ENCODE measurements at places on chromosomes 3 and 15. TPM values are rescaled to one million over a fixed set of nuclear protein-coding genes. Genes with fewer than 3 reads are reported as not detected.

- no peak for DNase-seq
Measured at GRCh38 chr3:148903022-148903442, 37.9 kb downstream of the CPA3 start.

DNA sequence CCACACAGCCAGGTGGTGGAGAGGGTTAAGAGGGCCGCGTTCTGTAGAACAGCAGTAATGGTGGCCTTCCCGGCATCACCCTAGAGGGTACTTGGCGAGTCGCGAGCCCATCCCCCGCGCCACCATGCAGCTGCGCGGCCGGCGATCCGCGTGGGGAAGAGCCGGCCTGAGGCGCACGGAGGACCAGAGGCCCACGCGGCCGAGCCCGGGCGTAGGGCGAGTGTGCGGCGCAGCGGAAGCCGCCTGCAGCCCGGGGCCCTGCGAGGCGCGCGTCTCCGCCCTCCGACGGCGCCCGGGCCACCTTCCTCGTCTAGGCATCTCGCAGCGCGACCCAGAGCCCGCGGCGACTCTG lies 423 bp downstream of the TKT start:
- peak; percentile 75 for DNase-seq

The MAP3K13 gene
- total RNA-seq = 11.4 TPM

GRCh38 chr3:135513106-135514059 lies 452.1 kb upstream of the PPP2R3A start:
- DNase-seq = no peak

The CACNA2D2 gene
- total RNA-seq = 2.5 TPM

DNA sequence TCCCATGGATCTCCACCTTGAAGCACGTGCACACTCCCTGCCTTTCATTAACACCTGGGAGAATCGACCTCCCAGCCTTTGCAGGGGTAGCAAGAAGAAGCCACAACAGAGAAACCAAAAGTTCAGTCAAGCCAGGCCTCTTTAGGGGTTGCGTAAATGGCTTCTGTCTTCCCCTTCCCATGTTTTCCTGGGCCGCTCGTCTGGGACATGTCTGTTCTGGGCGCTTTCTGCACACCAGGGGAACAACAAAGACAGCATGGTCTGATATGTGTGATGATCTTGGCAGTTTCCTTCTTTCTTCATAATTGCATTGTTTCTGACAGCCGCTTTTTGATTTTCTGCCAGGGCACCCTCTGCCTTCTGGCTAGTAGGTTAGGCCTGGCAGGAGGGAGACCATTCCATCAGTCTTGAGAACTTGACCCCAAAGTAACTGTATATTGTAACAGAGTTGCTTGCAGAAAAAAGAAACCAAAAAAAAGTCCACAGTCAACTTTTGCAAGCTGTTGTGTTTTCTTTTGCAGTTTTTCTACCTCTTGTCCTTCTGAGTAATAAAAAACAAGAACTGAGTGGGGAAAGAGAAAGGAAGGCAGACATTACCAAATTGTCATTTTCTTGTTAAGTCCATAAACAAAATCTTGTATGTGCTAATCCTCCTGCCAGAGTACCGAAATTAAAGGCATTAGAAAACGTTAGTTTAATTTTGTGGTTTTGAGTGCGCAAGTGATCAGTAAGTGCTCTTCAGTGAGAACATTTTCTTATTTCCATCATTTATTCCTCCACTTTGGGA lies 56.0 kb upstream of the FURIN start:
- no peak for DNase-seq

DNA sequence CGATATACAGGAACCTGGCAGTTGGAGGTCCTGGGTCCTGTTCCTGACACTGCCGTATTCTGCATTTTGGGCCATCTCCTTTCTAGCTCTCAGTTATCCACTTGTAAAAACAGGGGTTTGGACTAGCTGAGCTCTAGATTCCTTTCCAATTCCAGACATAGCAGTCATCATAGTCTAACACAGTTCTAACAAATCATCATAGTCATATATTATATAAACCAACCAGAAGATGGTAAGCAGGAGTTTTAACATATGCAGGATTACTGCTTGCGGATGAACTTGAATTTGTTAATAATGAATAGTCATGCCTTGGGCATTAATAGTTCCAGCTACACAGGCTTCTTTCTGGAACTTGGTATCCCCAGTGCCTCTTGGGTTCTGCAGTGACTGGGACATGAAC lies 26.6 kb downstream of the MASP1 start:
- no peak for DNase-seq

The KNG1 gene
- not detected for total RNA-seq

The COL6A5 gene
- total RNA-seq = not detected

GRCh38 chr3:139671863-139672646 lies 5.7 kb downstream of the NMNAT3 start:
- DNase-seq = no peak

The C3orf62 gene
- 10.9 TPM for total RNA-seq

The STARD9 gene
- total RNA-seq = 16.1 TPM

DNA sequence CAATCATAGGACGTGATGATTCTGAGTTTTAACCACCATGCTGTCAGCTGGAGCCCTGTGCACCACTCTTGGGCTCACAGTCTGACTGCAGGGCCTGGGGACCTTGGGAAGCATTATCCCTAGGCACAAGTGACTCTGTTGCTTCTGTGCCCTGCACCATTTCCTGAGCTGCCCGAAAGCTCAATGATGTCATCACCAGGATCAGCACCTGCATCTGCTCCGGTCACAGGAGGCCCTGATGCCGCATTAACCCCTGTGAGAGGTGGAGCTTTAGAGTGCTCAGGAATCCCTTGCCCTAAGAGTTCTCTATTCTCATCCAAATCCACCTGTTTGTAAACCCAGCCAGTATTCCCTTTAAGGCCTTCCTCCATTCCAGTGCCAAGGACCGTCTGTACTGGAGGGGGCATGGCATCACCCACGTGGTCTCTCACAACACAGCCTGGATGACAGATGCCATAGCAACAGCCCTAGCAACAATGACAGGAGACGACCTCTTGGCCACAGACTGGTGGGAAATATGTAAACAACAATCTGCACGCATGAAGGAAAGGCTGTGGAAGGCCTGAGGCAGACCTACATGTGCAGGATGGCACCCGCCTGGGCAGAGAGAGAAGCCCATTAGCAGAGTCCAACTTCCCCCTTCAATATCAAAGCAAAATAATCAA lies 37.9 kb downstream of the NTRK3 start:
- no peak for DNase-seq

The AGTR1 gene
- total RNA-seq = not detected

The ROPN1 gene
- not detected for total RNA-seq

- no peak for DNase-seq
Measured at GRCh38 chr3:7215706-7216105, 354.8 kb downstream of the GRM7 start.

DNA sequence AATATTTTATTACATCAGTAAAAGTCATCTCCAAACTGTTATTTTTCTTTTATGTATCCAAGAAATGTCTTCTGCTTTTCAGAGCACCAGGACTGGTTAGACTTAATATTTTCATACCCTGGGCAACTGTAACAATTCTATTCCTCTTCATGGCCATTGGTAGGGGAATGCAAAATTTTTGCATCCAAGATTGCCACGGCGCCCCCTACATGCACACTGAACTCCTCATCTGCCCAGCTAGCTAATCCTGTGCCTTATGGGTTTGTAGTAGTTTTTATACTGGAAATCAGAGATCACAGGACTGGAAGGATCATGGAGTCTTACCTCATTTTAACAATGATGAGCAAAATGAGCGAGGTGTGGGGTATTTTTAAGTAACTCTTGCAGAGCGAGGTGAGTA lies 74.2 kb downstream of the CRTC3 start:
- peak; percentile 67 for DNase-seq

The FOXL2 gene
- not detected for total RNA-seq

DNA sequence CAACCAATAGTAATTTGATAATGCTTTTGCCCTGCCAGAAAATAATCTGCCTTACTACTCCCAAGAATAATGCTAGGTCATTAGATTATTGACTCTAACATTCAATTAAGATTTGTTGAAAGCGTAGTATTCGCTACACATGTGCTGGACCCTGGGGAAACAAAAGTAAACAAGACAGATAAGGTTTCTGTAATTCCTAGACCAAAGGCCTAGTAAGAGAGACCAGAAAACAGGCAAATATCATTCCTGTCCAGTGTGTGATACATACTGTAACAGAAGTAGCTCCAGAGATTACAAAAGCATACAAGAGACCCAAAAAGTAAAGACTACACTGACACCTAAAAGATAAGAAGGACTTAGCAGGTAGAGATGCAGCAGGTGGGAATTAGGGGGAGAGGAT lies 60.8 kb downstream of the PLOD2 start:
- no peak for DNase-seq

DNA sequence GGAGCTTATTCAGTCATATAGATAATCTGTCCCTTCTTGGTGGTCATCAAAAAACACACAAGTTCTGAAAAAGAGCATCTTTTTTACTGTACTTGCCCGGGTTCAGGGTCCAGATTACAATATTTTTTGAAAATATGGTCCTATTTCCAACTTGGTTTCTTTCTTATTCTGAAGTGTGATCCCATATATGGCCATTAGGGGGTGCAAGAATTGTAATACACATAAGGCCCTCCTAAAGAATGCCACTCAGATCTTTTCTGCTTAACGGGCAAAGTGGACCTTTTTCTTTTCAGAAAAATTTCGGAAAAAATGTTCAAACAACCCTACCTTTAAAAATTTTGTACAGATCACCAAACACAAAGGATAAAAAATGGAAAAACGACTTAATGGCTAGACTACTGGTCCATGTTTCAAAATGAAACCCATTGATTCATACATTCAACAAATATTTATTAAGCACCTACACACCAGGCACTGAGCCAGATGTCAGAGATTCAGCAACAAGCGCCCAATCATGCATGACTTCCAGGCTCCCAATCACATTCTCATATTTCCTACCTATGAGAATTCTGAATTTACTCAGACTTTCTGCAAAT lies 102.0 kb upstream of the MYRIP start:
- DNase-seq = no peak

The GABRG3 gene
- not detected for total RNA-seq

DNA sequence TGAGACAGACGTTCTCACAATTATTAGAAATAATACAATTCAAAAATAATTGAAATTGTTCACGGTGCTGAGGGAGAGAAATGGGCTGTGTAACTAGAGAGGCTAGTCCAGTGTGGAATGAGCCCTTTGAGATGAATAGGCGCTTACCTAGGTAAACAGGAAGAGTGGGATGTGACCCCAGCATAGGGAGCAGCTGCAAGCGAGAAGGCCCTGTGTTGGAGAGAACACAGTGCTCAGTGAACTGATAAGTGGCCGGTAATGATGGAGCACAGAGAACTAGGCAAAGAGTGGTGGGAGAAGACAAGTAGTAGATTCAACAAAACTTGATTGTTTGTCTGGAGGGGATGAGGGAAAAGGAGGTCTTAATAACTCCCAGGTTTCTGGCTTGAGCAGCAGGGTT lies 103.9 kb downstream of the HCN4 start:
- no peak for DNase-seq

The TEX9 gene
- total RNA-seq = 1.3 TPM

DNA sequence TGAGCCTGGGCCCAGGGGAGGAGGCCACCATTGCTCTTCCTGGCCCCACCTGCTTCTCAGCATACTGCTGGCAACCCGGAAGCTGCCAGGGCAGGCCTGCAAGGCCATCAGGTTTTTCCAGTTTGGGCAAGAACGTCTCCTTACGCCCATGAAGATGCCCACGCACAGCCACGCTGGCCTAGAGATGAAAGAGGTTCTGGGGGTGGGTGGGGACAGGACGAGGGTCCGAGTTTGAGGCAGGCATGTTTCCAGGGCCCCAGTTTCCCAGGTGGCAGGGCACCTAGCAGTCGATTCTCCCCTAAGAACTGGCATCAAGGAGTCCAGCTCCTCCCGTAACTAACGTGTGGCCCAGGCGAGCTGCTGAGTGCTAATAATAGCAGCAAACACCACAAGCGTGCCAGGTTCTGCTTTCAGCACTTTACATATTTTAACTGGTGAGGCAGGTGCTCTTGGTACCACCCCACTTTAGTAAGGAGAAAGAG lies 45.8 kb downstream of the ZNF710 start:
- DNase-seq = no peak

DNA sequence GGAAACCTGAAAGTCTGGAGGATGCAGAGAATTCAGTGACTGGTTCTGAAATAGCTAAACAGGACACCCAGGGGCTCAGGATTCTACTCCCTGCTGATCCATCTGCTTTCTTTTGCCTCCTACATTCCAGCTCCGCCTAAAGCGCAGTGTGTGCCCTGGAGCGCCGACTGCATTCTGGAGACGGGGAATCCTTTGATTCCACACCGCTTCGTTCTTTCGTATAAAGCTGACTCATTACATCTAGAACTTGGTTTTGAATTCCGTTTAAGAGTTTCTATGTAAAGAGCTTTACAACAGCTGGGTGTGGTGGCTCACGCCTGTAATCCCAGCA lies 61.8 kb downstream of the SENP2 start:
- no peak for DNase-seq

DNA sequence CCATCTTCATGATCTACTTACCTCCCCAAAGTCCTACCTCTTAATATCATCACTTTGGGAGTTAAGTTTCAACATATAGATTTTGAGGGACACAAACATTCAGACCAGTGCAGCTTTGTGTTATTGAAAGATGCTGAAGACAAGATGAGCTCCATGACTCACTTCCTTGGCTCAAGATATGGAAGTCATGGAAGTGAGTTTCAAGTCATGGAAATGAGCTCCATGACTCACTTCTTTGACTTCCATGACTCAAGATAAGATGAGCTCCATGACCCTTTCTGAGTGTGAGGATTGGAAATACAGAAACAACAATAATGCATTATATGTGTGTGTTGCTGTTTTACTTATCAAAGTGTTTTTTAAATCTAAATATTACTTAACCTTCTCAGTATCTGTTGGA lies 170.2 kb upstream of the TPRG1 start:
- DNase-seq = no peak

The RPLP1 gene
- total RNA-seq = 1,785 TPM

DNA sequence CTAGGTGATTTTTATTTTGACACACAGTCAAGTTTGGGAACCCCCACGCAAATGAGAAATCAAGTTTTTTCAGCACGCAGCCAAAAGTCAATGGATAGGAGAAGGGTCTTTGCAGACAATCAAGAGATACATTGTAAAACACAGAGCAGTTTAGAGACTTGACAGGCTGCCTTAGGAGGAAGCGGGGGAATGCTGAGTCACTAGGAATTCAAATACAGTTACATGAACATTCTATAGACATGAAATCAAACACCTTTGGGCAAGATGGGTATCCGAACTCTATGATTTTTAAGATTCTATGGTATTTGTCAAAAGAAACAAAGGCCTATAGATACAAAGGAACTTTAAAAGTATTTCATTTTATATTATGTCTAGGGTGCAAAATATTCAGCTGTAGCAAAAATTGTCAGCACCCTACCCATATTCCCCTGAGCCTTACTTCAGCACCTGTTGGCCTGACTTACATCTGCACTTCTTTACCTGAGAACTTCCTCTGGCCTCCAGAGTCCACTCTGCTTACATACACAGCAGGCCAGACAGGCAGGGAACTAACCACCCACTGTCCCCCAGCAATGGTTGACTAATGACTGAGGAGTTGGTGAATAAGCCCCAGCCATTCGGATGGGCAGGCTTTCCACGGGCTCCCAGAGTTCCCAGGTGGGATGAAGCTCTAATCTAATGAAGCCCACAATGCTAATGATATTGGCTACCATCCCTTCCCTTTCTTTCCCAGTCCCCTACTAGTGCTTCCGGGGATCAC lies 289.3 kb upstream of the RORA start:
- no peak for DNase-seq
